Right cardiac atrium (tissue), 5 donors: ENCODE measurements at places on chromosomes 3 and 15.

GRCh38 chr3:70916375-70917055 lies 604.1 kb upstream of the MDFIC2 start:
- DNase-seq = no peak

- no peak for DNase-seq
Observed at GRCh38 chr3:41244620-41245336, 45.5 kb downstream of the CTNNB1 start.

DNA sequence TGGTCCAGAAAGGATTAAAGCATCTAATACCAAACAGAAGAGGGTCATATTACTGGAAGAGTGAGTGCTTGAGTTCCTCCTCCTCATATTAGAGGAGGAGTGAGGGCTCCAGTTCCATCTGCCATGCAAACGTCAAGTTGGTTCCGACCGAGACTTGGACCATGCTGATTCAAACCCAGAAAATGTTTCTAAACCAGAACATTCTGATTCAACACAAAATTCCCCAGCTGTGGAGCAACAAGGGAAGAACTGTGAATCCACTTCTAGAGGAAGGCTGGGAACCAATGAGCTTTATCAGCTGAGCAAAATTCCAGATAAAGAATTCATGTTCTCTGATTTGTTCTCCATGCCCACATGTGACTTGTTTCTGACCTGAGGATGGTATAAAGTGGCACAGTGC lies 135.6 kb upstream of the WNT5A start:
- DNase-seq = no peak

DNA sequence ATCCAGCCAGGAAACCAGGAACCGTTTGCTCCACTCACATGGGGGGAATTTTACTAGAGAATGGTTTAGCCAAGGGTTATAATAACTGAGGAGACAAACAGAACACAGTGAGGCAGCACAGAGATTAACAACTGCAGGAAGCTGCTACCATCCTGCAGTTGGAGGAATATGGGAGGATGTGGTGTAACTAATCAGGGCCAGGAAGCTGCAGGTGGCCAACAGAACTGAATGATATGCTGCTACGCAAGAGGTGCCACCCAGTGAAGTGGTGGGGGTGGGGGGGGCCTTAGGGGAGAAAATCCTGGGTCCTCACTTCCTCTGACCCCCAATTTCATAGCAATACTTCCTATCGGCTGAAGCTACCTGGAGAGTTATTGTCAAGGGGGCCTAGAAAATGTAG lies 306.4 kb upstream of the STT3B start:
- no peak for DNase-seq

GRCh38 chr3:130948001-130948773 lies 54.3 kb downstream of the ATP2C1 start:
- no peak for DNase-seq

- no peak for DNase-seq
Observed at GRCh38 chr3:152676810-152677379, 158.0 kb upstream of the P2RY1 start.
